ENCODE measurements at places on chromosomes 5 and 9.

DNA sequence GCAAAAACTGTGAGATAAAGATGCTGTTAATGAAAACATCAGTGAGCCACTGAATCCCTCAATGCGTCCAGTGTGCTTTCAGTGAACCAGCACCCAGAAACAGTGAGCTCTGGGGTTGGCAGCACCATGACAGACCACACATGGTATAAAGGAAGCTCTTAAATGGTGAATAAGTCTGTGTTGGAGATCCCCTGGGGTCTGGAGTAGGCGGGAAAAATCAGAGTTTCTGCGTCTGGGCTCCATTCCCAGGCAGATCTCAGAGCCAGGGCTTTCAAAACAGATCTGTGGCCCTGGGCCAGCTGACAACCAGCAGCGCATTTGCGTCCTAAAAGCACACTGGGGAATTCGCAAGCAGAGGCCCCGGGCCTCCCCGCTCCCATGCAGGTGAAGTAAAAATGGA lies 233.5 kb downstream of the FRMD3 start:
- DNase-seq = peak; percentile 61

GRCh38 chr9:131717719-131718460 lies 22.0 kb downstream of the RAPGEF1 start:
- no peak for DNase-seq

GRCh38 chr9:81671880-81672280 lies 17.5 kb downstream of the TLE1 start:
- DNase-seq = no peak

GRCh38 chr5:3277590-3278196 lies 317.9 kb upstream of the IRX1 start:
- DNase-seq = no peak

GRCh38 chr5:64074533-64074932 lies 91.1 kb upstream of the RNF180 start:
- DNase-seq = peak; percentile 7

DNA sequence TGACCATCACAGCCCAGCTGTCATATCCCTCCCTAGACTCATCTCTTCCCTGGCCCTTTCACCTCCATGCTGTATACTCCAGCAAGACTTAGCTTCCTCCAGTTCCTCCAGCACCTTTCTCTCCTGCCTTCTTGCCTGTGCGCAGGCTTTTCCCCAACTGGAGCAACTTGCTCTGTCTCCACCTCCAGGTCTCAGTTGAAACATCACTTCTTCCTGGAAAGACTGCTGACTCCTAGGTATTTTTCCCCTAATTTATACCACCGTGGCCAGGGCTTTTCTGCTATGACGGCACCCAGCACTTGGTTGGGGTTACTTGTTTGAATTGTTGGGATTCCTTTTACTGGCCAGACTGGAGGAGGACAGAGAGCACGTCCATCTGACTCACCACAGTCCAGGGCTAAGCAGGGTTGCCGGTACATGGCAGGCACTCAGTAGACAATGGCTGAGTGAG lies 67.5 kb downstream of the KCNIP1 start:
- DNase-seq = peak; percentile 80

GRCh38 chr5:38923661-38924451 lies 78.0 kb downstream of the OSMR start:
- DNase-seq = peak; percentile 21

- DNase-seq = no peak
These were observed 149.4 kb downstream of the MACROH2A1 start for GRCh38 chr5:135249658-135250057.

DNA sequence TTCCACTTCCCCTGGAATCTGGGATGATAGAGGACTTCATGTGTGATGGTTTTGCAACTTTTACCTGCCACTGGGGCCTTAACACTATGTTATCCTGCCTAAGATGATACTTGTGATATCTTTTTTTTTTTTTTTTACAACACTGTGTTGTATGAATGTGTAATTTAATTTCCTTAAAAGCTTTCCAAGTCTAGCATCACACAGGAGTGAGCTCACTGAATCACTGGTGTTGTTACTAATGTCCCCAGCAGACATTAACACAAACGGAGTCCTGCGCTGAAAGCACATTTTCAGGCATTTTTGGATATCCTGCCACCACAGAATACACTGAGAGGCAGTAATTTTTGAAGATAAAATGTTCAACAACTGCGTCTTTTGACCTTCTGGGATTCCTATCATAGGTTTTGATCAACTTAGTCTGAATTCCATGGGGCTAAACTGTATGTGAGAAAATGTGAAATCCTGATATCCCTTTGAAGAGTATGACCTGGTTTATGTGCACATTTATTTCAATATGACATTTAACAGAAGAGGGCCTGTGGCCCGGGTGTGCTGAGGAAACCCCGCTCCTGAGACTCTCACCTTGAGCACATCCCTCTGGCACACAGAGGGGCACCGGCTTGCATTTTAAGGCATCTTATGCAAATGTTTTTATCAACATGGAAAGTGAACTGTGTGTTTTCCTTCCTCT lies 118.0 kb downstream of the FSTL4 start:
- no peak for DNase-seq

- no peak for DNase-seq
These were observed 107.9 kb upstream of the FREM1 start for GRCh38 chr9:15018096-15018637.

GRCh38 chr5:156481741-156482140 lies 154.8 kb downstream of the SGCD start:
- no peak for DNase-seq

GRCh38 chr5:101989659-101990058 lies 306.4 kb downstream of the SLCO4C1 start:
- no peak for DNase-seq

DNA sequence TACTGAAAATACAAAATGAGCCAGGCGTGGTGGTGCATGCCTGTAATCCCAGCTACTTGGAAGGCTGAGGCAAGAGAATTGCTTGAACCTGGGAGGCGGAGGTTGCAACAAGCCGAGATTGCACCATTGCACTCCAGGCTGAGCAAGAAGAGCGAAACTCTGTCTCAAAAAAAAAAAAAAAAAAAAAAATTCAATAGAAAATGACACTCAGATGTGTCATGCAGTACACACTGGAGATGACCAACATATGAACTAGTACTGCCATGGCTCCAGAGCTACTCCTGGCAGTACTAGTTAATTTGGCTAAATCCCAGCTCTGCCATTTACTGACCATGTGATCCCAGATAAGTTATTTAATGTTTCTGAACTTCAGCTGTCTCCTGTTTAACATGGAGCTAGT lies 7.3 kb downstream of the ATOX1 start:
- DNase-seq = peak; percentile 74

DNA sequence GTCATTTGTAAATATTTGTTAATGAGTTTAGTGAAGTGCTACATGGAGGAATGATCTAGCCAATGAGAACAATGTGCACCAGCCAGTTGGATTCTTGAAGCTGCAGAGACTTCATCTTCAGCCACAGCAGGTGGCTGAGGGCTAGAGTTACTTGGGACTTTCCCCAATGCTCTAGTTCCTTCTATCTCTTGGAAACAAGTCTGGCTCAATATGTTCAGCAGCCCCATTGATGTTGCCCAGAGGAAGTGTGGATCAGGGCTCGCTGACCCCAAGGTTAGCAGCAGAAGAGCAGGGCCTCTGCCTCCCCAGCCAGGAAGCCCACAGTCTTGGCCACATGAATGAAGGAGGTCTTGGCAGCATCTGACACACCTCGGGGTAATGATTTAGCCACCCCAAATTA lies 117.5 kb downstream of the SLC1A3 start:
- no peak for DNase-seq

DNA sequence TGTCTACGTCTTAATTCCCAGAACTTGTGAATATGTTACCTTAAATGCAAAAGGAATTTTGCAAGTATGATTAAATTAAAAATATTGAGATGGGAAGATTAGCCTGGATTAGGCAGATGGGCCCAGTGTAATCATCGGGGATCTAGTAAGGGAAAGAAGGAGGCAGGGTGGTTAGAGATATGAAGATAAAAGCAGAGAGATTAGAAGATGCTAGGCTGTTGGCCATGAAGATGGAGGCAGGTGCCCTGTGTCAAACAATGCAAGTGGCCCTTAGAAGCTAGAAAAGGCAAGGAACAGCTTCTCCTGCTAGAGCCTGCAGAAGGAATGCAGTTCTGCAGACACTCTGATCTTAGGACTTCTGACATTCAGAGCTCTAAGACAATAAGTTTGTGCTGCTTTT lies 28.8 kb upstream of the ISOC1 start:
- no peak for DNase-seq

DNA sequence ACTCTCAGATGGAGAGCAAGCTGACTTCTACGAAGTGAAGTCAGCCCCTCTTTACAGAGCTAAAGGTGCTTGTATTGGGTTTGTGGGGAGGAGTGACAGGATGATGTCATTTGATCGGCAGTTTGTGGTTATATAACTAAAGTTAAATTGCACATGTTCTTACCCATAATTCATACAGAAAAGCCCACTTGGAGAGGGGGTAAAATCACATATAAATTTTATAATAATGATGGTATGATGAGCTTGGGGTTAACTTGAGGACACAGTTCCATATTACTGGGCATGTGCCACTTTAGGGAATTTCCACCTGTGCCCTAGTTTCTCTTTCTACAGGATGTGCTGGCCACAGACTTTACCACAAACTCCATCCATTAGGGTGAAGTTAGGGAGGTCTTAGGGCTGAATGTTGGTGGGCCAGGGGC lies 1178.6 kb upstream of the CDH9 start:
- DNase-seq = no peak

DNA sequence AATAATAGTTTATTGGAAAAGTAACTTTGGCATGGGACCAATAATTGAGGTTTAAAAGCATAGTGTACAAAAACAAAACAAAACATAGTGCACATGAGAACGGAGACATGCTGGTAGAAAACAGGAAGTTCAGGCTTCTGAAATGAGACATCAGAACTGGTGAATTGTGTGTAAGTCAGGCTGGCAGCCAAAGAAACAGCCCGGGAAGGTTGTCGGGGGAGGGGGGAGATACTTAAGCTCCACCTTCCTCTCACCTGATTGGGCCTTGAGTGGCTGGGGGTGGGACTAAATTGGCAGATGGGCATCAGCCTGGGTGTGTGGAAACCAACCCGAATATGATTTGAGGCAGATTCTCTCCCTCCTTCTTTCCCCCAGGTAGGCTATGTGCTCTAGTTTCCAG lies 256.3 kb downstream of the SMARCA2 start:
- DNase-seq = no peak

DNA sequence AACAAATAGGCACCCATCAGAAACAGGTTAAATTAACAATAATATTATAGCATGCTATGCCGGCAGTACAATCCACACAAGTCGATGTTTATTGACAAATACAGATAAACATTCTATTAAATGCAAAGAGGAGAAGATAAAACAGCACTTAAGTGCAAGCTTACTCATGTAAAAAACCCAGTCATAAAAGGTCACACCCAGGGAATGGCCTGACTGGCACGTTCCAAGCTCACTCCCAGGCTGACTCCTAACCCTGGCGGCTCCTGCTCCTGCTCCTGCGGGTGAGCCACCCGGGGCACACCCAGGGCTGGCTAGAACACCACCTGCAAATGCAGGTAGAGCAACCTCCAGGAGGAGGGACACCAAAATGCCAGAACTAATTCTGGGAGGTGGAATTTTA lies 66.9 kb downstream of the SEMA4D start:
- no peak for DNase-seq

Measured in AG08395 (cell line).